Metanephros (tissue), 2 donors: ENCODE measurements at places on chromosomes 12 and 14. TPM values are rescaled to one million over a fixed set of nuclear protein-coding genes. Genes with fewer than 3 reads are reported as not detected.

The ADCY4 gene
- 29.7 TPM for total RNA-seq

The A2ML1 gene
- 0.93 TPM for total RNA-seq

The PMEL gene
- 3.2 TPM for total RNA-seq

The EIF2S3B gene
- 0.47 TPM for total RNA-seq

The WSCD2 gene
- total RNA-seq: 7.6 TPM

The ANG gene
- 5.1 TPM for total RNA-seq

The FAM90A1 gene
- total RNA-seq: 0.18 TPM

The TPH2 gene
- not detected for total RNA-seq

The NACA gene
- 1,236 TPM for total RNA-seq

The DEPDC4 gene
- total RNA-seq: 5.1 TPM

The MYF5 gene
- total RNA-seq: 6.3 TPM

The CEBPE gene
- total RNA-seq: 1.1 TPM

The AMDHD1 gene
- 0.88 TPM for total RNA-seq

The SIRT4 gene
- 6.3 TPM for total RNA-seq

The GLI1 gene
- total RNA-seq: 13.4 TPM
